ENCODE measurements at places on chromosomes 6 and 20.

- DNase-seq, result no peak
These were observed 1.3 kb upstream of the KCNQ2 start for GRCh38 chr20:63473555-63474449.

GRCh38 chr6:21075986-21076385 is 517.6 kb upstream of the SOX4 start:
- no peak for DNase-seq

DNA sequence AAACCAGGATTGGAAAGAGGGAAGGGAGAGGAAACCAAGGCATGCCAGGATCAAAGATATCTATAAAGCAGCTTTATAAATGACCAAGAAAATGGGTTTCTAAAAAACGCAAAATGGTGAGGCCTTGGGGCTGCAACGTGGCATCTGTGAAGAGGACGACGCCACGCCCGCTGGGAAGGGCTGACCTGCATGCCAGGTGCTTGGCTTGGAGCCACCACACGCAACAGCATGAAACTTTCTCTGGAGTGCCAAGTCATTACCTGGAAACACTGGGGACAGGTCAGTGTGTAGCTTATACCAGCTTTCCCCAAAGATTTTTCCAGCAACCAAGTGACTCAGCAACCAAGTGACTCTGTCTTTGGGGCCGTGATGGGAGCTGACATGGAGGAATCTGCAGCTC is 82.5 kb downstream of the POPDC3 start:
- DNase-seq, result no peak

DNA sequence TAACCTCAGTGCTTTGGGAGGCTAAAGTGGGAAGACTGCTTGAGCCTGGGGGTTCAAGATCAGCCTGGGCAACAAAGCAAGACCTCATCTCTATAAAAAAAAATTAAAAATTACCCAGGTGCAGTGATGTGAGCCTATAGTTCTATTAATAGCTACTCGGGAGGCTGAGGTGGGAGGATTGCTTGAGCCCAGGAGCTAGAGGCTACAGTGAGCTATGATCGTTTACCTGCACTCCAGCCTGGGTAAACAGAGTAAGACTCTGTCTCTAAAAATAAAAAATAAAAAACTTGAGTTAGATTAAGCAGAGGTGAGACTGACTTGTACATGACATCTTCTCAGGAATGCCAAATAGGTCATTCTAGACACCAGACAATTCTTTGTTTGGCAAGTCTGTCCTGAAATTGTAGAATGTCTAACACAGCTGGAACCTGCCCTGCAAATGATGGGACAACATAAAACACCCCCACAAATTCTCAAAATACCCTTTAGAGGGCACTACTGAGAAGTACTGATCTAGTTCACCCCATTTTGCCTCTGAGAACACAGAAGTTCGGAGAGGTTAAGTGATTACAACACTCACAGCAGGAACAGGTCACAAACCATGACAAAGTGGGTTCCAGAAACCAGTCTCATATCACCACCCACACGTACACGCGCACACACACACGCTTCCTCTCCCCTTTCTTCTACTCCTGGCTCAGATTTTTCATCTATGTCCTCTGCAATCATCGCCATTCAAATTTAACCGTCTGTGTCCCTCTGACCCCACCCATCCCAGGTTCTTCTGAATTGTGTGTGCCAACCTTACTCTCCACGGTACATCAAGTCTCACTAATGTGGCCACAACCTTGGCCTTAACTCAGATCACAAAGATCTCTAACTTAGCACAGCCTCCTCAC is 38.3 kb downstream of the ARHGAP18 start:
- peak; percentile 92 for DNase-seq

DNA sequence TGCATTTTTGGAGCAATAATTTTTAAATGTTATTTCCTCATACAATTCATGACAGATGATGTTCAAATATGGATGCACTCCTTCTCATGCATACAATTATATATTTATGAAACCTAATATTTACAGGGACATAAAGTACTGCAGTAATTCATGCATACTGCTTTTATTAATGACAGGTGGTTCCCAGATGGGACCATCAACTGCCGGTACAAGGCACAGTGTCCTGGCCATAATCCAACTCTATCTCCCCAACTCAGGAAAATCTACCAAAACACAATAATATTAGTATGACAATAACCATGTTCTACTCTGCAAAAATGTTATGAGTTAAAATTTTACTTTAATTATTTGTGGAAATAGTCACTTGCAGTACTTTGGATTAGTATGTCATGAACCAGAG is 77.8 kb downstream of the VIP start:
- DNase-seq, result no peak

DNA sequence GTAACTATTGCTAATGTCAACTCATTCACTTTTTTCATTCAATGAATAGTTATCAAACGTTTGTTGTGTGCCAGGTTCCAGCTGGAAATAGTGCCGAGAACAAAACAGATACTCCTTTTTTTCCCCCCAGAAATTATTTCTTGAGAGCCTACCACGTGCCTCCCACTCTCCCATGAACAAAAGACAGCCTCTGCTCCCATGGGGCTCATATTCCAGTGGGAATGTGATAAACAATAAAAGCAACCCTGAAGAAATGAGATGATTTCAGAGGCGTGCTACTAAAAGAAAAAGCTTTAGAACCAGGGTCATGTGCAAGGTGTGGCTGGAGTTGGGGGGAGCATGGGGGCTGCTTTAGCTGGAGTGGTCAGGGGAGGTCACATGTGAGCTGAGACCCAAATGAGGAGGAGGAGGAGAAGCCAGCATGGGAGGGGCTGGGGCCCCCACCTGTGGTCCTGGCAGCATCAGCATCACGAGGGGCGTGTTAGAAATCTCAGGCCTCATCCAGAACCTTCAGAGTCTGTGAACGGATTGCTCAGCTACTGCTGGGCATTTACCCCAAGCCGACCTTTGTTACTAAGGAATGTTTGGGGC is 157.4 kb downstream of the EYA2 start:
- no peak for DNase-seq

DNA sequence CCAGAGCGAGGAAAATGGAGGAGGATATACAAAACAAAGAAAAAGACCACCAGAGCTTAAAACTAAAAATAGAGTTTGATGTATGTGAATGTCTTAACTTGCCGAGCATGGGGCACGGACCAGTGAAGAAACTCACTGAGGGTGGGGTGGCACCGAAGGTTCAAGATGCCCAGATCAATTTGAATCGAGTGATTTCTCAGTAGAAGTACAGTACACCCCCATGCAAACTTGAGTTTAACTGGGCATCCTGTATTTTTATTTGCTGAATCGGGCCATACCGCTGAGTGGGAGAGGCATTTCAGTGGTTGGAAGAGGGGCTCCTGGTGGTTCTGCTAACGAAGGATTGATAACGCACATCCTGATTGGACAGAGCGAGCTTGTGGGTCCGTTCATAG is 81.7 kb downstream of the ANKRD60 start:
- DNase-seq, result no peak

DNA sequence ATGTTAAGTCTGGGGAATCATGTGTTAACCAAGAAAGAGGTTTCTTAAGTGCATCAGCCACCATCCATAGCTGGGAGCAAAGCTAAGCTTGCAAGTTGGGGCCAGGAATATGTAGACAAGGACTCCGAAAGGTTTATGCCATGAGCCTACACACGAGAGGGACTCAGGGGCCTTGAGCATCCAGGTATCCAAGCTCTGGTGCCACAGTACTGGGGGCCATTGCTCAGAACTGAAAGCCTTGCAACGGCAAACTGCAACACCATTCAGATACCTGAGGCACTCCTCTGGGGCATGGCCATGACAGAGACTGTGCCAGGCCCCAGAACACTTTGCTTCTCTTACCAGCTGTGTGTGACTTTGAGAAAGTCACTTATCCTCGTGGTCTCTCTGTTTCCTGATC is 27.6 kb downstream of the PRND start:
- DNase-seq, result no peak

- DNase-seq, result no peak
These were observed 164.3 kb downstream of the RFPL4B start for GRCh38 chr6:112511441-112511840.

DNA sequence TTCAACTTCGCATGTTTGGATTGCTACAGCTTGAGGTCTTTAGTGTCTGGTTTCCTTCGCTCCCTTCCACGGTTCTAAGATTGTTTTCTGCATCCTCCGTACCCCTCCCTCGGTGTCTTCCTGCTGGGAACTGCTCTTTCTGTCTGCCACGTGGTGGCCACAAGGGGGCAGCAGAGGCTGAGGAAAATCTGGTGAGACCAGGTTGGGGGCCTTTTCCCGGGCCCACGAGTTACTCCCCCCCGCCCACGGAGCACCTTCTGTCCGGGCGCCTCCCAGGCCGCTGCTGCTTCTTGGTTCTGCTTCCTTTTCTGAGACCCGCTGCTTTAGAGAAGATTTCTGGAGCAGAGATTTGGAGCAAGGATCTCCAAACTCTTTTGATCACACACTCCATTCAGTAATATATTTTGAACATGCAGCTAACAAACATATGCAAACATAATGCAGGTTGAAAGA is 21.1 kb upstream of the NOTCH4 start:
- peak; percentile 37 for DNase-seq

DNA sequence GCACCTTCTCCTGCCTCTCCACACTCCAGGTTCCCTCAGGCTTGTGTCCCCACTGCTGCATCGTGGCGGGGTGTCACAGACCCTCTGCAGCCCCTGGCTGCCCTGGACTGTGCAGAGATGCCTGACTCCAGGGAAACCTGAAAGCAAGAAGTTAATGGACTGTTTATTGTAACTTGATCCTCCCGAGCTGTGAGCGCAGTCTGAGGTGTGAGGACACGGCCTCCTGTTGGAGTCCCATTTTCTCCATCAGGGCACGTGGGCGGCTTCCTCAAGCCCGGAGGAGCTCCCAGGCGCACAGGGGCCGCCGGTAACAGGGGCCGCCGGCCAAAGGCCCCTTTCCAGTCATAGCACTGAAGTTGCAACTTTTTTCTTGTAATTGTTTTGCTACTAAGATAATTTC is 16.9 kb downstream of the RBM38 start:
- DNase-seq, result no peak

DNA sequence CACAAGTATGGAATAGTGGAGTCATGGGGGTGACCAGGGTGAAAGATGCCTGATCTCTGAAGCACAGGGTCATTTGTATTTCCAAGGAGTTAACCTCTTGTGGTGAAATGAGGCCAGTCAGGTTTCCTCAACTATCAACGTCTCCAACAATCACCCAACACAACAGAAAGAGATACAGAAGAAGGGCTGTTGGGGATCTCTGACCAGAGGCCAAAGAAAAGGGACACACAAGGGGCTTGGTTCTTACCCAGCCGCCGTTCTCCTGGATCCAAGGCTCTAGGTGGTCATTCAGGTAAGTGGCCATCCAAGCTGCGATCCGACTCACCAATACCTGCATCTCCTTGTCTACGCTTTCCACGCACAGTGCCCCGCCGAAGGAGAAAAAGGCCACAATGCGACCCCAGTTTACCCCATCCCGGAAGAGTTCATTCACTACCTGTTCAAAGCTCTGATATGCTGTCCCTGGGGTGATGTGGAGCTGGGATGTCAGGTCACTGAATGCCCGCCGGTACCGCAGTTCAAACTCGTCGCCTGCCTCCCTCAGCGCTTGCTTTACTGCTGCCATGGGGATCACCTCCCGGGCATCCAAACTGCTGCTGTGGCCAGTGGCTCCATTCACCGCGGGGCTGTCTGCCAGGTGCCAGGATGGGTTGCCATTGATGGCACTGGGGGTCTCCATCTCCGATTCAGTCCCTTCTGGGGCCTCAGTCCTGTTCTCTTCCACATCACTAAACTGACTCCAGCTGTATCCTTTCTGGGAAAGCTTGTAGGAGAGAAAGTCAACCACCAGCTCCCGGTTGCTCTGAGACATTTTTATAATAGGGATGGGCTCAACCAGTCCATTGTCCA is 1.0 kb downstream of the BCL2L1 start:
- DNase-seq, result no peak

DNA sequence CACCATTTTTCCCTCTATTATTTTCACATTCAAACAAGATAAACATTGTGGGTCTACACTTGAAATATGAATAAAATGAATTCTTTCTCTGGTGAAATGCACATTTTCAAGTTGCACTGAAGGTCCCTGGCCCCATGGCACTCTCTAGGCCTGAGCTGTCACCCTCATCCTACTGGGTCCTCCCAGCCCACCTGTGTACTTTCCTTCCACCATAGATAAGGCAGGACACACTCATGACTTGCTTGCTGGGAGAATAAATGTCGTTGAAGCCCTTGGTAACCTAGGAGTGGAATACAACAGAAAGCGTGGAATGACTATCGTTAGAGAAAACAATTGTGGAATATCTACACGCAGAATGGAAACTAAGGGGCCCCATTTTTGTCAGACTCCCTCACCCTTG is 101.0 kb upstream of the QKI start:
- no peak for DNase-seq

- DNase-seq, result no peak
These were observed 189.7 kb downstream of the EDN1 start for GRCh38 chr6:12479881-12480280.

DNA sequence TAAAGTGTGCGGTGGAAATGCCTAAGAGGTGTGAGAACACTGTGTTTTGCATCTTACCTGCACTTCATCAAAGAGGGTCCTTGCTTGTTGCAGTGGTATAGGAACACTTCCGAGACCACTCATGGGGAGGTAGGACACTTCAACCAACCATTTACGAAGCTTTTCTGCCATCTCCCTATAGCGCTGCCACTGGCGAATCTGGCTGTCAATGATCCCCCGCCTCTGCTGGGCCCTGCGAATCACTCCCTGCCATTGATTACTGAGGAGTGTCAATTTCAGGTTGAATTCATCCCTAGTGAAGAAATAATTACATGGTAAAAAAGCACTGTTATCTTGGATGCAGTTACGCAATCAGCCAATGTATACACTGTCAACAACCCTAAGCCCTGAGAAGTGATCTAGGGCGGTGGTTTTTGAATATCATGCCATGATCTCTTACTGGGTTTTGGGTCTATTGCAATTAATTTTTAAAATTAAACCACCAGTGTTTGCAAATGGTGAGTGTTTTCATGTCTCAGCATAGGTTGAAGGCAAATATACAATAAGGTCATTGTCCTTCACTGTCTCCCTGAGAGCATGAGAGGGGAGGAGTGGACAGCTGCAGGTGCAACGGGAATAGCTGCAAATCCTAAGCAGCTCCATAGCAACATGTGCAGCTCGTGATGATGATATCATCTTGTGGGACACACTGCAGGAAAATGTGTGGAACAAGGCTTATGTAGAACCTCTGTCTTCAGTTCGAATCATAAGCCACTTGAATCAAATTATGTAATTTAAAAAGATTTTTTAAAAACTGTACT is 400.6 kb downstream of the ESR1 start:
- DNase-seq, result no peak

DNA sequence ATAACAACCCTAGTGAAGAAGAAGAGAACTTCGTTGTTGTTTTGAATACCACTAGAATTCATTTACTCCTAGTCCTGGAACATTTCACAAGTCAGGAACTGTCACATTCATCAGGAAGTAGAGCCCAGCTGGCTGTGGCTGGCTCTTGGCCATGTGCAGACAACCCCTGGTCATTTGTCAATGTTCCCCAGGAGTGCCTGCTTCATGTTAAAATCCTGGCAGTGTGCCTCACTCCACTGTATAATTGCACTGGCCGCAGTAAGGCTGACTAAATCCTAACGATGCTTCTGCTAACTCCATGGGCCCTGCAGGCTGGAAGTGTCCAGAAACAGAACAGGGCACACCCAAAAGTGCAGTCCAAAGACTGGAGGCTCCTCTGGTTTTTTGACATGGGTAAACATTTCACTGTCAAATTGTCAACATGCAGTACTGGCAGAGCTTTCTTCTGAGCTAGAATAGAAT is 41.5 kb upstream of the ADGRF1 start:
- no peak for DNase-seq

GRCh38 chr6:83370567-83370966 is 60.3 kb downstream of the ME1 start:
- no peak for DNase-seq
